M059J (cell line): ENCODE measurements at places on chromosomes 16 and 17. TPM values are rescaled to one million over a fixed set of nuclear protein-coding genes. Genes with fewer than 3 reads are reported as not detected.
A peak's percentile ranks its signal among the peaks of the same experiment; 100 is the strongest.

DNA sequence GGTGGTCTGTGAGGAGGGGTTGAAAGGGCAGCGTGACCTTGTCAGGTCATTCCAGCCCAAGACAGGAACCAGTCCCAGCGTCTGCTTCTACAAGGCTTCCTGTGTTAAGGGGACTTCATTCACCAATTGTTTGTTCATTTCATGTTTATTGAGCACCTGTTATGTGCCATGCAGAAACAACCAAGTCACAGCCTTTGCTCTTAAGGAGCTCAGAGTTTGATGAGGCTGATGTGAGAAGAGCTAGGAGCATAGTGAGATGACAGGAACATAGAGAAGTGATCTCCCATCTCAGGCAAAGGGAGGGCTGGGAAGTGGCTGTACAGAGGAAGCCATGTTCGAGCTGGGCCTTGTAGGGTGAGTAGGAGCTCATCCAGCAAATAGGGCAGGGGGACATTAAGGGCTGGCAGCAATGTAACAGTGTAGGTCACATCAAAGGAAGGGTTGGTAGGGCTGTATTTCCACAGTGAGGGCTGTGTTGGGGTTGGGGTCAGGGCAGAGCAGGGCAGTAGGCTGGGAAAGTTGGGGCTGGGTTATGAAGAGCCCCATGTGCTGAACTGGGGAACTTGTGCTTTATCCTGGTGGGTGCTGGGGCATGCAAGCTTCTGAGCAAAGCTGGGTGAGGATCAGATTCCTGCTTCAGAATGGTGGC is 79.8 kb downstream of the ARHGAP23 start:
- no peak for DNase-seq

- DNase-seq: no peak
Measured at GRCh38 chr17:48905987-48906515, 2.2 kb upstream of the UBE2Z start.

- DNase-seq: no peak
Measured at GRCh38 chr16:85917959-85918358, 19.0 kb downstream of the IRF8 start.

- no peak for DNase-seq
Measured at GRCh38 chr17:61282377-61282776, 117.3 kb upstream of the TBX2 start.

- peak; percentile 76 for DNase-seq
Measured at GRCh38 chr16:1097800-1098199, 1.8 kb upstream of the C1QTNF8 start.

DNA sequence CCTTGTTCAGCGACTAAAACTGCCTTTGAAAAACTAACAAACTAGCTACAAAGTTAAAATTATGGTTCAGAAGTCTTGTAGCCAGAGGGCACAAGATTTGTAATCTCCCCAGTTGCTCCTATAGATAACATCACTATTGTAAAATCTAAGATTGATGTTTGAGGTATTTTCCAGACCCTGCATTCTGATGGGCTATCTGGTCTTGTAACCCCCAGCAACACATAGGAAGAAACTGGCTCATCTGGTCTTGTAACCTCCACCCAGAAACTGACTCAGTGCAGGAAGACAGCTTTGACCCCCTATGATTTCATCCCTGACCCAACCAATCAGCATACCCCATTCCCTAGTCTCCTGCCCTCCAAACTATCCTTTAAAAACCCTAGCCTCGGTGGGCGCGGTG is 12.3 kb upstream of the CHCT1 start:
- DNase-seq: no peak

GRCh38 chr17:78289802-78290363 is 58.5 kb downstream of the TMEM235 start:
- DNase-seq: peak; percentile 81

GRCh38 chr16:84453061-84453752 is 51.3 kb downstream of the MEAK7 start:
- no peak for DNase-seq

DNA sequence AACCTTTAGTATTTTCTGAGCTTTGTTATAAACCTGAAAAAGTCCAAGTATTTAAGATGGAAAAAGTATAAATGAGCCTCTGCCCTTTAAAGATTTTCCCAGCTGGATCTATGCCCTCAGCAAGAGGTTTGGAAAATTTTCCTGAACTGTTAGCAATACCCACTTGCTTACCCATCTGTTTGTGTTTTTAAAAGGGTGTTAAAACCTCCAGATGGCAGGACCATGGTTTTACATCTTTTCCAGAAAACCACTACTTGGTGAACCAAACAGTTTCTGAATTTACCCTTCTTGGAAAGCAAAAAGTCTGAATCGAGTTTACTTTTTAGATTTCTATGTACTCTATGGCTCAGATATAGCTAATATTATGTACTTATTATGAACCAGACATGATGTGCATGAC is 719 bp downstream of the PMFBP1 start:
- DNase-seq: no peak

CES4A gene
- not detected in 2 replicates for total RNA-seq

TEKT3 gene
- total RNA-seq: not detected in 2 replicates

ZNF319 gene
- total RNA-seq: 4.2 and 4.5 TPM in 2 replicates

PLD6 gene
- total RNA-seq: not detected in 2 replicates

LUC7L3 gene
- total RNA-seq: 8.0 and 24.0 TPM in 2 replicates

VASN gene
- 69.9 and 115 TPM in 2 replicates for total RNA-seq
